Fibroblast of skin of abdomen (primary cell): ENCODE measurements at places on chromosomes 7 and 10.

- peak; percentile 62 for DNase-seq
These were observed 74.7 kb downstream of the CACNB2 start for GRCh38 chr10:18214691-18215563.

DNA sequence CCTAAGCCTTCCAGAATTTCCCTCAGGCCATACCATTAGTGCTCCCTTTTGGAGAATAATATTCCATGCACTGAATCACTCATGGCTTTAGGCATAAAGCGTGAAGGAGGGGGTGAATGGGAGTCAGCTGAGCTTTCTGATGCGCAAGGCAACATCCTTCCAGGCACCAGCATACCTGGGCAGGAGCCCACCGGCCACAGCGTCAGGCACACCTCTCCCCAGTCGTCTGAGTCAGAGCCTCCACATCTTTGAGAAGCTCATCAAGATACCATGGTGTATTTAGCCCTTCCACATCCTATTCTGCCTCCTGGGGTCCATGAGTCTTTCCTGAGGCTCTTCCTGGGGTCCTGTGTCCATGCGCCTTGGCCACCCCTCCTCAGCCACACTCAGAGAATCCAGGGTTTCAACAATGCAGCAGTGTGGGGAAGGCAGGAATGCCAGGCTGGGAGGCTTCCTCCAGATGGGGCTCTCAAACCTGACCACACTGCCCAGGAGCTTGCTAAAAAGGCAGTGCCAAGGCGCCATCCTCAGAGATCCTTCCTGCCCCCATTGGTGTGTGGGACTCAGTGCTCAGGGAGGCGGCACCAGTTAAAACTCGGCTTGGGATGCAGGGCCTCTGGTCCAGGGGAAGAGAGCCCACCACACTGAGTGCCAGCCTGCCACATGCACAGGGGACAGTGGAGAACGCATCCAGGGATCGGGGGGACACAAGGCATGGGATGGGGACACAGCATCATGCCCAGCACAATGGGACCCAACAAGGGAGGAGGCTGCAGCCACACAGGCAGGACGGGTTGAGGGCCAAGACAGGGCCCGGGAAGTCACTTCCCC lies 31.6 kb downstream of the RASGEF1A start:
- no peak for DNase-seq

DNA sequence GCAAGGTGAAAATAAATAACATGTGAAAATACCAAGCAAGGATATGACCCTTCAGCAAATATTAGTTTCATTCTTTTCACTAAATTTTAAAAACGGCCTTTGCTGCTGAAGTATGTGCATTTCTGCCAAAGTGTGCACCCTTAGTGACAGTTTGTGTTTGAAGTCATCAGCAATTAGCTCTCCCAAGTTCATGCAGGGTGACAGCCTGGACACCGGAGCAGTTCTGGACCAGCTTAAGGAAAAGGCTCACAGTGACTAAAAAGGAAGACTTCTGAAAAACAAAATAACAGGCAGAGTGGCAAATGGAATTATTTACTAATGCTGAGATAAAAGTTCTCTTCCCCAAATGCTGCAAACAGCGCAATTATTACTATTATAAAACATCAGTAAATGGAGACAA lies 69.3 kb upstream of the NEBL start:
- no peak for DNase-seq

DNA sequence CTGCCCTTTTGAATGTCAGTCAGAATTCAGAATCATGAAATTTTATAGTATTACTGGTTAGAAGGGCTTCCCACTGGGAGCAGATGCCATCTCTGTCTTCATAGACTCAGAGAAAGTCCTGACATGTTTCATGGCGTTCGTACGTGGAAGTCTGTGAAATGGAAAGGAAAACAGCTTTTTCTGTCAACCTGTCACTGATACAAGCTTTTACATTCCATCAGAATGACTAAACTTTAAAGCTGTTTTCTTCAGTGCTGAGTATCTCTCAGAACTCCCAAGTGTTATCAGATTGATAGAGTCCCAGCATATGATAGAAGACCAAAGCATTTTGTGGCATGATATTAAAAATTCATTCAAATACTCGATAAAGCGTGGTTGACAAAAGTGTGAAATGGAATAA lies 726.7 kb upstream of the GALNT17 start:
- DNase-seq: no peak

DNA sequence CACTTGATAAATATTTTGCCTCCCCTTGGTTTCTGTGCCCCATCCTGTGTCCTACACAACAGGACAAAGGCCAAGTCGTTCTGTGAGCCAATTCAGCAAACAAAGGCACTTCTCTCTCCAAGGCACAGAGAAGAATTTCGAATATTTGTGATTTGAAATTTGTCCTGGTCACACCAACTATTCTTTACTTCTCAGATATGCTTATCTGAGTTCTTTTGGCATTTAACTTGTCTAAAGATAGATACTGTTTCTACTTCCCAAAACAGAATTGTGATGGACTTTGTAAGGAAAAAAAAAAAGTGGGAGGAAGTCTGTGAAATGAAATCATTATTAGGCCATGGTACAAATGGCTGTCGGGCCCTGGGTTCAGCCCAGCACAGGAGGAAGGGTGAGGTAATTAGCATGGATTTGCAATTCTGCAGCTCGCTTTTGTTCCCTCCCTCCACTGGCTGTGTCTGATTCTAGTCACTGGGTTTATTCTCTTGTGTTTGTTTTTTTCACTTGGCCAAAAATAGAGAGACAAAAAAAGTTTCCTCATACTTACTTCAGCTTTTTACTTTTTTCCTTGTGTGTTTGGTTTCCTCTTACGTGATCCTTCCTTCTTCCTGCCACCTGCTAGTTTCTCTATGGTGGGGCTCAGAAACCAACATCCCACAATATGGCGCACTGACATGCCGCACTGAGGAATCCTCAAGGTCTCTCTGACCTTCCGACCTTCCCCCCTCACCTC lies 108.2 kb upstream of the MKLN1 start:
- no peak for DNase-seq

DNA sequence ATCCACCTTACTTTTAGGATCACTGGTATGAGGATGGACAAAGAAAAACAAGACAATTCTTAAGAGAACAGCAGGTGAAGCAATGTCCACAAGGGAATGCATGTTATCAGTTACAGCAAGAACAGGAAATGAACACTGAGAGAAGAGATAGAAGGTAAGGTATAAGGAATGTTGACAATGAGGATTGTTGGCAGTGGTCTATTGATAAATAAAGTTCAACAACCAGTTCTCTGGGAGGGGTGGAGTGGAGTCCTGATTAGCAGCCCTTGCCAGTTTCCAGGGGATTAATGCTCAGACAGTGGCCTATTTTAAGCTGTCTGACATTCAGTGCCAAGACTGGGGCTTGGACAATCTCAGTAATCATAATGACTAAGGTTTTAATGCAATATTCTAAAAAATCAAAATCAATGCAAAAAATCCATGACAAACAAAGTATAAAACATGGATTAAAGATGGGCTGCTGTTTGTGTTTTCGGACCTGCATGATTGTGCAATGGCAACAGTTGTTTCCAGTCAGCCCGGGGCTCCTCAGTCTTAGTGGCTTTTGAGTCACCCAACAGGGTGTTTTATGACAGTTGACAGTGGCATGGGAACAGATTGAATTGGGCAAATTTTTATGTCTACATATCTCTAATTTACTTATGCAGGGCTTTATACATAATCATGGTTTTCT lies 13.8 kb upstream of the AKR1B1 start:
- no peak for DNase-seq

DNA sequence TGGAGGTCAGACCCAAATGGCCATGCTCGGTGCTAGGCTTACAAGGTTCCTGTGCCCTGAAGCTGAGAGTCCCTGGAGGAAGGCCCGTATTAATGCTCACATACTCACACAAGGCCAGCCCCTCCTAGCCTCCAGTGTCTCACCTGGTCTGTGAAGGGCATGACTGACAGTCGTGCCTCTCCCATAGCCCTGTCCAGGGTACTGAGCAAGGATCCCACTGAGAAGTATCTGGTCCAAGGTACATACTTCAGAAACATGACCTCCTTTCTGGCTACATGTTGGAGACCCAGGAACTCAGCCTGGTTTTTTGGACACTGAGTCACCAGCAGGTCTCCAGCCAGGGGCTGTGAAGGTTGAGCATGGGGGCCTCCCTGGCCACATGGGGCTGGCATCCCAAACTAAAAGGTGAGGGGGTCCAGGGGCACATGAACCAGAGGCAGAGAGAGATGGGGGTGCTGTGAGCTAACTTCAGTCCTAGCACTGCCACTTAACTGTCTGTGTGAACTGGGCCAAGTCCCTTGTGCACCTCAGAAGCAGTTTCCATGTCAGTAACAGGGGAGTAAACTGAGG lies 17.6 kb upstream of the RASGEF1A start:
- no peak for DNase-seq

GRCh38 chr10:33377658-33378025 lies 43.2 kb upstream of the NRP1 start:
- DNase-seq: peak; percentile 74

GRCh38 chr7:41199136-41199535 lies 503.8 kb downstream of the INHBA start:
- no peak for DNase-seq
